ENCODE measurements at places on chromosomes 11 and 22. TPM values are rescaled to one million over a fixed set of nuclear protein-coding genes. Genes with fewer than 3 reads are reported as not detected.

OMP gene
- total RNA-seq = 0.43 TPM

RASL10A gene
- not detected for total RNA-seq

CEND1 gene
- total RNA-seq = 0.85 TPM

OLFML1 gene
- total RNA-seq = 3.1 TPM

GAL gene
- not detected for total RNA-seq

CPT1B gene
- 1.00 TPM for total RNA-seq

OR56B4 gene
- total RNA-seq = not detected

ASRGL1 gene
- 0.28 TPM for total RNA-seq

MS4A8 gene
- total RNA-seq = not detected

ST14 gene
- under 0.01 TPM for total RNA-seq
